ENCODE measurements at places on chromosomes 12 and 14. TPM values are rescaled to one million over a fixed set of nuclear protein-coding genes. Genes with fewer than 3 reads are reported as not detected.

Gene TSFM
- polyA plus RNA-seq = 37.8 TPM

Gene RNASE2
- polyA plus RNA-seq = not detected

Gene EXOC3L4
- polyA plus RNA-seq = not detected

Gene TPH2
- 0.12 TPM for polyA plus RNA-seq

Gene POTEM
- not detected for polyA plus RNA-seq

Gene PAH
- not detected for polyA plus RNA-seq

Gene C12orf54
- polyA plus RNA-seq = not detected

Gene USP44
- 3.2 TPM for polyA plus RNA-seq

Gene SERPINA12
- polyA plus RNA-seq = not detected

Gene TFCP2
- 28.6 TPM for polyA plus RNA-seq

Gene LGR5
- polyA plus RNA-seq = 0.16 TPM

Gene ENDOU
- not detected for polyA plus RNA-seq

Gene ACRBP
- polyA plus RNA-seq = 4.7 TPM

Gene IRF2BPL
- polyA plus RNA-seq = 42.9 TPM

Gene FNTB
- 14.2 TPM for polyA plus RNA-seq

Gene NKX2-8
- not detected for polyA plus RNA-seq

Gene GLIPR1L1
- not detected for polyA plus RNA-seq

Gene PLCZ1
- not detected for polyA plus RNA-seq

Gene PLEK2
- not detected for polyA plus RNA-seq

Gene OAS1
- polyA plus RNA-seq = not detected

Gene SPATS2
- 58.4 TPM for polyA plus RNA-seq

Gene CATSPERB
- polyA plus RNA-seq = not detected

Gene SYCP3
- polyA plus RNA-seq = 3.4 TPM

Gene ASB2
- not detected for polyA plus RNA-seq

Gene BORCS5
- polyA plus RNA-seq = 11.4 TPM

Gene SSPN
- not detected for polyA plus RNA-seq

Gene FGD6
- 7.1 TPM for polyA plus RNA-seq

Gene HCAR1
- polyA plus RNA-seq = not detected

Gene CAPZA3
- not detected for polyA plus RNA-seq

Gene RPGRIP1
- polyA plus RNA-seq = not detected

Gene AGAP2
- 19.3 TPM for polyA plus RNA-seq

Gene SPIC
- polyA plus RNA-seq = not detected

Gene RHEBL1
- polyA plus RNA-seq = not detected

Gene SGPP1
- 17.1 TPM for polyA plus RNA-seq

Gene CMTM5
- not detected for polyA plus RNA-seq

Gene DIO3
- 49.2 TPM for polyA plus RNA-seq

Gene LRP1-AS
- not detected for polyA plus RNA-seq

Gene CAPS2
- 2.1 TPM for polyA plus RNA-seq

Gene TCL1B
- polyA plus RNA-seq = not detected

Gene FIGNL2
- polyA plus RNA-seq = 0.21 TPM

Gene PYGL
- not detected for polyA plus RNA-seq

Gene RBP5
- polyA plus RNA-seq = not detected

Gene DEGS2
- not detected for polyA plus RNA-seq

Gene TMEM120B
- 9.5 TPM for polyA plus RNA-seq

Gene INSM2
- polyA plus RNA-seq = 0.98 TPM

Gene ORMDL2
- 6.1 TPM for polyA plus RNA-seq

Gene VASH1
- polyA plus RNA-seq = 26.8 TPM

Gene PTCSC3
- not detected for polyA plus RNA-seq

Gene RTL1
- polyA plus RNA-seq = not detected

Gene DIABLO
- 171 TPM for polyA plus RNA-seq

Gene TAS2R19
- polyA plus RNA-seq = 5.7 TPM

Gene CLEC4C
- not detected for polyA plus RNA-seq

Gene MANSC4
- polyA plus RNA-seq = 0.54 TPM

Gene SCN8A
- polyA plus RNA-seq = 14.2 TPM

Gene C14orf39
- polyA plus RNA-seq = 0.12 TPM

Gene MYH6
- polyA plus RNA-seq = not detected

Gene LRFN5
- polyA plus RNA-seq = 21.8 TPM

Gene ZBTB1
- 22.5 TPM for polyA plus RNA-seq

Gene AQP5
- polyA plus RNA-seq = not detected

Data from neural cell (in vitro differentiated cells).